ENCODE measurements at places on chromosomes 6 and 20.

DNA sequence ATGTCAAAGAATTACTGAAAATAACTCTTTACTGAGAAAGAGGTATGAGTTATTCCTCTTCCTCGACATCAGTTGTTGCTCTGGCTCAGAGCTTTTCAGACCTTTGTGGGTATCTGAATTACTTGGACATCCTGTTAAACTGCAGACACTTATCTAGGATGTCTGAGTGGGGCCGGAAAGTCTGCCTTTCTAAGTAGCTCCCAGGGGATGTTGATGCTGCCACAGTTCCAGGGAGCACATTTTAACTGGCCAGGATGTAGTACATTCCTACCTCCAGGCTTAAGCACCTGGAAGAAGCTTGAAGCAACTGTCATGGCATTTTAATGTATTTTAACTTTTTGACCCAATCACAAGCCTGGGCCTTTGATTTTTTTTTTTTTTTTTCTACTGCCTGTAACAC, 265.8 kb upstream of the PLCB4 start:
- DNase-seq, result peak; percentile 48

DNA sequence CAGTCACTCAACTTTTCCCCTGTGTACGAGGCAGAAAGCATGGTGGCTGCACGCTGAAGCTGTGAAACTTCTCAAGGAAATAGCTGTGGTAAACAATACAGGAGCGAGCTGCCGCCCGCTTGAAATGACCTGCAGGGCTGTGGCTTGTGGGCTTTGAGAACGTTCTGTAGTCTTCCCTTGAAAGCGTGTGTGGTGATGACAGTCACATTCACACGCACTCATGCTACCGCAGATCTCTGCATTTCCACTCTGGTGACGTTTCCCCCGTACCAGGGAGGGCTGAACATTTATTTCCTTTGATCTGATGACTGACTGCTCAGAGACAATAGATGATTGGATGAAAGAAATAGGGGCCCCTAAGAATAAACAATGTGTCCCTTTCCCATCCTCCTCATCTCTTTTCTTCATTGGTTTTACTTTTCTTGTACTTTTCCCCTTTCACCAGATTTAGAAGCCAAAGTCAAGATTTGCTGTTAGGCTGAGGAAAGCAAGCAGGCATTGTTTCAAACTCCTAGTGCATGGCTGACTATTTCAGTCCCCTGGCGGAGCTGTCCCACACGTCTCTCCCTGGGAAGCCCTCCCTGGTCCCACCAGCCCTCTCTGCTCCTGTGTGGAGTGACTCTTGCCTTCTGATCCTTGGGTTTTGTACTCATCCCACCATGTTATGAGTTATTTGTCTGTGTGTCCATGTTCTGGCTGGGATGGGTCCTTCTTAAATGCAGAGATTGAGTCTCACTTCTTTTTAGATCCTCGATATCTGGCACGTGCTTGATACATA, 3.9 kb downstream of the SYTL3 start:
- DNase-seq, result no peak

GRCh38 chr20:10578607-10579006, 95.2 kb downstream of the JAG1 start:
- no peak for DNase-seq

DNA sequence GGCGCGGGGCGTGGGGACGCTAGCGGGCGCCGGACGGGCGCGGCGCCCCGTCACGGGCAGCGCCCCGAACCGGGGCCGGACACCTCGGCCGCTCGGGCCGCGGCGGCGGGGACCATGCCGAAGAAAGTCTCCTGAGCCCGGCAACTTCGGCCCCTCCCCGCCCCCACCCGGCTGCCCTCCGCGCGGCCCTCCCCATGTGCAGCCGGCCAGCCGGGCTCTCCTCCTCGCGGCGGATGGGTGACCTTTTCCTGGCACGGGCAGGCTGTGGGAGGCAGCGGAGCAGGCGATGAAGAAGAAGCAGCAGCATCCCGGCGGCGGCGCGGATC, 278 bp downstream of the UST start:
- DNase-seq, result no peak

DNA sequence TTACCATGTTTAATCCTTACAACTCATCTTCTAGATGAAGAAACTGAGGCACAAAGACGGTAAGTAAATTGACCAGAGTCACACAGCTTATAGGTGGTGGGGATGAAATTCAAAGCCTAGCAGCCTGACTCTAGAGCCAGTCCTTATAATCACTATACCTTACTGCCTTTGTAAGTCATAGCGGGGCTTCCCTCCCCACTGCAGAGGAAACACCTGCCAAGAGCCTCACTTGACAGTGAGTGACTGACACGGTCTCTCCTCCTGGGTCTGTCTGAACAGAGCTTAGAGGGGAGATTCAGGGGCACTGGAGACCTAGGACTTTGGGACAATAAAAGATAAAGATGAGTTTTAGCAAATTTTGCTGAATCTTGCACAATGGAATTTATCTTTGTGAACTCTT, 12.8 kb downstream of the SUN5 start:
- no peak for DNase-seq
